ENCODE measurements at places on chromosomes 13 and 19. TPM values are rescaled to one million over a fixed set of nuclear protein-coding genes. Genes with fewer than 3 reads are reported as not detected.

GRCh38 chr19:44282846-44283245 lies 22.0 kb downstream of the ZNF235 start:
- no peak overlapping the region for H3K4me3 ChIP-seq
- no peaks in the 10 kb centered on the region for H3K27me3 ChIP-seq
- no peaks in the 10 kb centered on the region for H3K4me1 ChIP-seq
- H3K36me3 ChIP-seq, result peaks cover 6% of the 10 kb centered on the region
- DNase-seq, result peak; percentile 19

DNA sequence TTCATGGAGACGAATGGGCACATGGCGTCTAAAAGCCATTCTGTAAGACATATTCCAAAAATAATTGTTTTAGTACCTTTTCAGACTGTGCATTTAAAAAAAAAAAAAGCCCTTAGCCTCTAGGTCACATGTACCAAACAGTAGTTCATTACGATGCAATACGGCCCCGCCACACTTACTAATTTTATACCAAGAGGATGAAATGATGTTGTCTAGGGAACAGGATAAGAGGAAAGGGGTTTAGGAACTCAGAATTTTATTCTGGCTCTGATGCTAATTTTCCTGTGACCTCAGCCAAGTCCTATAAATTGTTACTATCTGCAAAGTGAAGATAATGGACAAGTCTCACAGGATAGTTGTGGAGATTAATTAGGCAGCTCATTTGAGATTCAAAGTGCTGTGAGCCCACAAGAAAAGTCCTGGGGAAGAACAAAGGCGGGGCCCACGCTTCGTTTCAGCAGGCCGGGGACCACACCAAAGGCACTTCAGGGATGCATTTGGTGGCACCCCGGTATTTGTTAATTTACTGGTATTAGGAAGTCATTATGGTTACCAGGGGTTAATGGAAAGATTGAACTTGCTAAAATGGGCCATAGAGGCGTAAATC lies 511.1 kb downstream of the IRS2 start:
- H3K4me1 ChIP-seq, result peaks cover 10% of the 10 kb centered on the region
- H3K27ac ChIP-seq, result no peak overlapping the region
- no peaks in the 10 kb centered on the region for H3K27me3 ChIP-seq
- no peak for DNase-seq
- no peaks in the 10 kb centered on the region for H3K36me3 ChIP-seq

DNA sequence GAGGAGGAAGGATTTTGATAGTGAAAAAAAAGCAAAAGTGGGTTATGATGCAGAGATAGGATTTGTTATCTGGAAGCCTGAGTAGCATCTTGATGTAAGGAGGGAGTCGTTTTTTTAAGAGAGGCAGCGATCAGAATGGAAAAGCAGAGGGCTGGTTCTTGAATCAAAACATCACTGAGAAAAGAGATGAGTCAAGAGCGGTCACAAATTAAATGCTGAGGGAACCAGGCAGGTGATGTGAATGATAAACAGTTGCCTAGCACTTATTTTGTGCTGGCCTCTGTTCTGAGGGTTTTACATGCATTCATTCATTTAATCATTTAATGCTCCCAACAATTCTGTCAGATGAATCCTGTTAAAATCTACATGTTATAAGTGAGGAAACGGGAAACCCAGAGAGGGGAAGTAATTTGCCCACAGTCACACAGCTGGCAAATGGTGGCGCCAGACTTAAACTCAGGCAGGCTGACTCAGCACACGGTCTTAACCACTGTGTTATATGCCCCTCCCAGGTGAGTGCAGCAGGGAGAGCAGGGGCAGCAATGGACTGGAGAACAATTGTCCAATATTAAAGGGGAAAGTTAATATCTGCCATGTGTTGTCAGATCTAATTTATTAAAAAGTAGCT lies 21.4 kb downstream of the SIGLECL1 start:
- H3K27me3 ChIP-seq, result no peaks in the 10 kb centered on the region
- H3K36me3 ChIP-seq, result no peaks in the 10 kb centered on the region
- H3K27ac ChIP-seq, result no peak overlapping the region
- no peak for DNase-seq
- no peak overlapping the region for H3K4me3 ChIP-seq

DNA sequence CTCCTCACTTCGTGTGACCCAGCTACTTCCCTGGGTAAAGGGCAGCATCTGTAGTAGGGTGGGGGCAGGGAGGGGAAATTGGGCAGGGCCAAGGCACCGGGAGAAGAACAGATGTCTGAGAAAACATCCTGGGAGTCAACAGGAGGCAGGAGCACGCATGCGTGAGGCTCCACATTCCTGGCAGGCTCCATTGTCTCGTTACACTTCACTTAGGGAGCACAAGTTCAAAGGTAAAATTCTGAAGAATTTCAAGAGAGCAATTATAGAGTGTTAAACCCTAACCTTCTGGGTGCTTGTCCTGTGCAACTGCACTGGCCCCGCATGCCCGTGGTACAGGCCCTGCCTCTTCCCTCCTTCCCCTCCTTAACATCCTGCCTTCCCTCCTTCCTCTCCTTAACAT lies 79.6 kb upstream of the POMP start:
- H3K4me3 ChIP-seq, result no peak overlapping the region
- H3K4me1 ChIP-seq, result peaks cover 12% of the 10 kb centered on the region
- no peaks in the 10 kb centered on the region for H3K27me3 ChIP-seq

- H3K4me3 ChIP-seq, result no peak overlapping the region
- H3K27ac ChIP-seq, result no peak overlapping the region
- no peaks in the 10 kb centered on the region for H3K4me1 ChIP-seq
- H3K36me3 ChIP-seq, result no peaks in the 10 kb centered on the region
- no peak for DNase-seq
Measured at GRCh38 chr19:15498910-15499309, 9.4 kb upstream of the CYP4F22 start.

DNA sequence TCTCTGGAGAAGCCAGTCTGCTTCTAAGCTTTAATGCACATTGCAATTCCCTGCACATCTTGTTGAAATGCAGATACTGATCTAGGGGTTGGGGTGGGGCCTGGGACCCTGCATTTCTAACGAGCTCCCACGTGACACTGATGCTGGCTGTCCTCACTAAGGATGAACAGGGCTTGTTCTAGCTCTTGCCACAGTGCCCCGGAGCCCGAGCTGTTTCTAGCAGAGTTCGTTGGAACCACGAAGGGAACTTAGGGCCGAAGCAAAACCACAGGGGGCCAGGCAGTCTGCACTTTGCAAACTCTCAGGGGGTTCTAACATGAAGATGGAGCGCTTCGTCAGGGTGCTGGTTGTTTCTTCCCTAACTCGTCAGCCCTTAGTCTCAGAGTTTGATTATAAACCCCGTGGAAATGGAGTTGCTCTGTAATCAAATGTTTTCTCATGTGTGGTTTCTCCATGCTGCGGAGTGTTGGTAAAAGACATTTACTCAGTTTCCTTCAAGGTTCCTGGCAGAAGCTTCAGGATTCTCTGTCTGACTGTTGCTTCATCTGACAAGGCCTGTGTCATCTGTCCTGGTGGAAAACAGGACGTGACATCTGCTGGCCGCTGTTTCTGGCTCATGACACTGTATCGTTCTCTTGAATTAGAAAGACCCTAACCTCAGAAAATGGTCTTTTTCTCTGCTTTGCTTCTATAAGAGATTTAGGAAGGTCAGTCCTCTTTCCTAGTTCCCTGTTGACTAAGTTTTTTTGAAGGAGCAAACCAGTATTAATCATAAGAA lies 221.5 kb downstream of the TEX29 start:
- H3K27ac ChIP-seq, result no peak overlapping the region
- no peak for DNase-seq
- no peaks in the 10 kb centered on the region for H3K4me1 ChIP-seq
- H3K36me3 ChIP-seq, result no peaks in the 10 kb centered on the region
- no peak overlapping the region for H3K4me3 ChIP-seq

DNA sequence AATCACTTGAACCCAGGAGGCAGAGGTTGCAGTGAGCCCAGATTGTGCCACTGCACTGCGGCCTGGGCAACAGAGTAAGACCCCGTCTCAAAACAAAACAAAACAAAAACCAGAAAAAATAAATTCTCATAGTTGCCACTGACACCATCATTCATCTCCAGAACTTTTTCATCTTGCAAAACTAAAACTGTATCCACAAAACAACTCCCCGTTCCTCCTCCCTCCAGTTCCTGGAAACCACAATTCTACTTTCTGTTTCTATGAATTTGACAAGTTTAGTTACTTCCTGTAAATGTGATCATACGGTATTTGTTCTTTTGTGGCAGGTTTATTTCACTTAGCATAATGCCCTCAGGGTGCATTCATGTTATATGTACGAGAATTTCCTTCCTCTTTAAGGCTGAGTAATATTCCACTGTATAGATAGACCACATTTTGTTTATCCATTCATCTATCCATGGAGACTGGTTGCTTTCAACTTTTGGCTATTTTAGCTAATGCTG lies 13.2 kb upstream of the ADGRE5 start:
- peaks cover 10% of the 10 kb centered on the region for H3K4me1 ChIP-seq
- no peak overlapping the region for H3K27ac ChIP-seq
- H3K27me3 ChIP-seq, result no peaks in the 10 kb centered on the region
- H3K36me3 ChIP-seq, result no peaks in the 10 kb centered on the region

DNA sequence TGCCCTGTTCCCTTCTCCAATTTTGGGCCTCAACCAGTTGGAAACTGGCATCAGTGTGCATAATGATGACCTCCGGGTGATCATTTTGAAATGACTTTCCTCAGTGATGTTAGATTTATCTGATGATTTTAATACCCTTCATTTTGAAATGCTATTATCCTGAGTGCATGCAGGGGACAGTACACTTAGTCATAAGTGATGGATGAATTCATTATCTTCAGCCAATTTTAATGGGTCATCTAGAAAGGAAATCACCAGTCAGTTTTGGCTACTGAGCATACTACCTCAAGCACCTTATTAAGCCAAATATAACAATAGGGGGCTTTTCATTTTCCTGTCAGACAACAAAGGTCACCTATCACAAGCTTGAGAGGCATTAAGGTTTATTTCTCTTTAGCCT lies 118.5 kb upstream of the MIR17HG start:
- H3K27me3 ChIP-seq, result no peaks in the 10 kb centered on the region
- no peak overlapping the region for H3K4me3 ChIP-seq
- H3K4me1 ChIP-seq, result no peaks in the 10 kb centered on the region

GRCh38 chr13:114310956-114311355 lies 3.3 kb upstream of the CHAMP1 start:
- peaks cover 11% of the 10 kb centered on the region for H3K4me1 ChIP-seq
- no peak overlapping the region for H3K4me3 ChIP-seq
- no peak overlapping the region for H3K27ac ChIP-seq
- no peaks in the 10 kb centered on the region for H3K27me3 ChIP-seq

GRCh38 chr13:22696433-22696832 lies 484.3 kb upstream of the SGCG start:
- no peaks in the 10 kb centered on the region for H3K27me3 ChIP-seq
- no peak for DNase-seq
- no peaks in the 10 kb centered on the region for H3K36me3 ChIP-seq

GRCh38 chr13:85503797-85504196 lies 295.4 kb downstream of the SLITRK6 start:
- H3K4me1 ChIP-seq, result peaks cover under 1% of the 10 kb centered on the region
- H3K27ac ChIP-seq, result no peak overlapping the region
- H3K36me3 ChIP-seq, result no peaks in the 10 kb centered on the region
- no peak overlapping the region for H3K4me3 ChIP-seq
- H3K27me3 ChIP-seq, result no peaks in the 10 kb centered on the region
- DNase-seq, result peak; percentile 65

GRCh38 chr19:43594710-43595604 lies 977 bp downstream of the IRGQ start:
- DNase-seq, result peak; percentile 69
- H3K36me3 ChIP-seq, result peaks cover 42% of the 10 kb centered on the region
- no peaks in the 10 kb centered on the region for H3K27me3 ChIP-seq
- peaks cover 9% of the 10 kb centered on the region for H3K4me1 ChIP-seq

DNA sequence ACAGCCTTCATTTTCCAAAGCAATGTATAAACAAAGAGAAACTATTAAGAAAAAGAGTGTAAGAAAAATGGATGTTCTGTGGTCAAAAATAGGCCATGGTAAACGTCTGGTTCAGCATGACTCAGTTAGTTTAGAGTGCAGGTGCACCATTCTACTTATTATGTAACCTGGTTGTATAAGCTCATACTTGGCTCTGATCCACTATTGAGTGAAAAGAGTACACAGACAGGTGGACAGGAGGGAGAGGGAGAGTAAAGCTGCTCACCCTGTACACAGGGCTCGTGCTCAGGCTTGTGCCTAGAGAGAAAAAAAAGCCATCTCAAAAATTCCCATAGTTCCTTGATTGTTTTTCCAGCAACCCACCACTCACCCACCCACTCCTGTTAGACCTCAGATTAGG lies 85.8 kb upstream of the ZNF91 start:
- H3K27me3 ChIP-seq, result no peaks in the 10 kb centered on the region
- no peaks in the 10 kb centered on the region for H3K4me1 ChIP-seq
- H3K4me3 ChIP-seq, result no peak overlapping the region
- no peak overlapping the region for H3K27ac ChIP-seq
- H3K36me3 ChIP-seq, result no peaks in the 10 kb centered on the region
- no peak for DNase-seq

- DNase-seq, result no peak
- H3K4me3 ChIP-seq, result no peak overlapping the region
- no peaks in the 10 kb centered on the region for H3K36me3 ChIP-seq
- no peak overlapping the region for H3K27ac ChIP-seq
- H3K4me1 ChIP-seq, result peaks cover 7% of the 10 kb centered on the region
Measured at GRCh38 chr13:33510350-33510970, 224.9 kb upstream of the STARD13 start.

GRCh38 chr13:28220166-28220565 lies 81.8 kb downstream of the PAN3 start:
- no peaks in the 10 kb centered on the region for H3K27me3 ChIP-seq
- no peak overlapping the region for H3K4me3 ChIP-seq
- peaks cover 3% of the 10 kb centered on the region for H3K36me3 ChIP-seq
- no peak overlapping the region for H3K27ac ChIP-seq
- peak; percentile 46 for DNase-seq

DNA sequence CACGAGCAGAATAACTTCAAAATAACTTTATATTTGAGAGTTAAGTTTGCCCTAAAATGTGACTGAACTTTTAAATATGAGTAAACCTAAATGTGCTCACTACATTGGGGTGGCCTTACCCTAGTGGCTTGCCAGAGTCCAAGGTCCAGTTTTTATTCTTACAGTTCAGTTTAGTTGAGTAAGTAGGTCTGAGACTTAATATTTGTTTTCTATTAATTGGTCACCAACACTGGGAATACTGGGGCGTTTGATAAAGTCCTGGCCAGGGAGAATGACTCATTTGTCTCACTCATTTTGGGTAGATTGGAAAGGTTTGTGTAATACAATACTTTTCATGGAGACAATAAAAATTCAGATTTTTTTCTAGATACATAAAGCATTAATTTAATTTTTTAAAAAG lies 127.8 kb upstream of the SPATA13 start:
- no peaks in the 10 kb centered on the region for H3K27me3 ChIP-seq
- H3K4me3 ChIP-seq, result no peak overlapping the region
- H3K4me1 ChIP-seq, result peaks cover 23% of the 10 kb centered on the region
- peak overlapping the region; percentile 42 for H3K27ac ChIP-seq
- peak; percentile 34 for DNase-seq

GRCh38 chr19:37718304-37718703 lies 1.3 kb downstream of the ZNF607 start:
- no peak overlapping the region for H3K27ac ChIP-seq
- peaks cover 5% of the 10 kb centered on the region for H3K4me1 ChIP-seq
- DNase-seq, result no peak
- H3K36me3 ChIP-seq, result 0 out of 2 replicates have a peak, but pooled peaks cover 1% of the 10 kb centered on the region
- H3K4me3 ChIP-seq, result peak overlapping the region; percentile 81

GRCh38 chr19:15934332-15935078 lies at the start of gene CYP4F11:
Gene CYP4F11 (minus strand): TSS chr19:15934529. CDS start chr19:15934408, 121 bp downstream.
- H3K36me3 ChIP-seq, result no peaks in the 10 kb centered on the region
- H3K27ac ChIP-seq, result no peak within 1 kb of the TSS
- DNase-seq, result no peak
- H3K27me3 ChIP-seq, result no peaks in the 10 kb centered on the region

Gene SULT2A1
- not detected for total RNA-seq

Gene SPRED3
- 0.90 TPM for total RNA-seq

Gene NFIX
- total RNA-seq, result 10.0 TPM

Gene ZNF333
- total RNA-seq, result 15.1 TPM

Gene B3GNT8
- under 0.01 TPM for total RNA-seq

Gene SPINT2
- total RNA-seq, result 0.28 TPM

Gene UTP14C
- total RNA-seq, result 16.4 TPM
